ENCODE measurements at places on chromosomes 12 and 14.

DNA sequence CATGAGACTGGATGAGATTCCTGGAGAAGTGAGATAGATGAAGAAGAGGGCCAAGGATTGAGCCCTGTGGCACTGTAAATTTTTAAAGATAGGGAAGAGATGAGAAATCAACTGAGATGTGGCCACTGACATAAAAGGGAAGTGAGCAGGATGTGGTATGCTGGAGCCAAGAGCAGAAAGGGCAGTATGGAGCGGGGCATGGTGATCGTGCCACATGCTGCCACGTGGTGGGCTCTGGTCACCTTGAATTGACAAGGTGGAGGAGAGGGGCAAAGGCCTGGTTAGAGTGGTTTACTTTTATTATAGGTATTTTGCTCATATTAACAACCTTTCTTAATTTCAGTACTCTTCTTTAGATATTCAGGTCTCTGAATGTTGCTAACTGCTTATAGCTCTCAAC is 257.9 kb downstream of the NEDD1 start:
- DNase-seq = no peak

DNA sequence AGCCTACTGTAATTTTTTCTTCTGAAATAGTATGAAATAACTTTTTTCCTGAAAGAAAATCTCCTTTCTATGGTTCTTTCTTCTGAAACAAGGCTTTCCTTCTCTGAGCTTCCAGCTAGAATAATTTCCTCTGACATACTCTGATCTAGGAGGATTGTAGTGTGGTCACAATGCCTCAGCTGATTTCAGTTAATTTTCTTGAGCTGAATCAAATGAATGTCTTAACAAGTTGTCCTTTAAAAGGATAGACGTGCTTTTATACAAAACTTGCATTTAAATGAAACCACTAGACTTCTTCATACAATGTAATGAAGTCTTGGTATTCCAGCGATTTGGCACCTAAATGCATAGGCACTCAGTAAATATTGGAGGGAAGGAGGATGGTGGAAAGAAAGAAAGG is 94.4 kb downstream of the BICD1 start:
- DNase-seq = no peak

- DNase-seq = peak; percentile 79
These were observed 69.6 kb downstream of the MOK start for GRCh38 chr14:102235275-102235897.

GRCh38 chr12:68163560-68164081 is 4.1 kb upstream of the IFNG start:
- peak; percentile 49 for DNase-seq

GRCh38 chr12:94670075-94670474 is 19.7 kb upstream of the TMCC3 start:
- no peak for DNase-seq

DNA sequence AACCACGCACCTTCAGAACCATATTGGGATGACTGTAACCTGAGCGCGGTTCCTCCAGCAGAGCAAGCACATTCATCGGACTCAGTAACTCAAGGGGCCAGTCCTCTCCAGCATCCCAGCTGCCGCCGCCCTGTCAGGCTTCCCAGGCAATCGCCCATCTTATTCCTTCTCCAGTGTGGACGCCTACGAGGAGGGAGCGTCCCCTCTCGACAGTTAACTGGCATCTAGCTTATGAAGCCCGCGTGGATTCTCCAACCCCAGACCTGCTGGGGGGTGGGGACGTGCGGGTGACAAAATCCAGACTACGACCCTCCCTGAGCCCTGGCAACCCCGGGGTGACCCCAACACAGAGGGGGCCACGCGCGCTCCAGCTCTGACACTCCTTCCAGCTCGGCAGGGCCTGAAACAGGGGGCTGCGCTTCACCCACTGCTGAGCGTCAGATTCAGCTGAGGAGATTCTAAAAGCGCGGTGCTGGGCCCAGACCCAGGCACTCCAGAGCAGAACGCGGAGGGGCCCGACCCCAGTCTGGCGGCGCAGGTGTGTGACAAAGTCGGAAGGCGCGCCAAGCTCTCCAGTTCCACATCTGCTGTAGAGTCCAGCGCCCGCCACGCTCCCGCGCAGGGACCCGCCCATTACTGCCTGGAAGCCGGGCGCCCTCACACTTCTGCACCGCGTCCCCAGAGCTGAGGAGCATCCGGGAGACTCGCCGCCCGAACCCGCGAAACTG is 43.9 kb upstream of the ESR2 start:
- no peak for DNase-seq

DNA sequence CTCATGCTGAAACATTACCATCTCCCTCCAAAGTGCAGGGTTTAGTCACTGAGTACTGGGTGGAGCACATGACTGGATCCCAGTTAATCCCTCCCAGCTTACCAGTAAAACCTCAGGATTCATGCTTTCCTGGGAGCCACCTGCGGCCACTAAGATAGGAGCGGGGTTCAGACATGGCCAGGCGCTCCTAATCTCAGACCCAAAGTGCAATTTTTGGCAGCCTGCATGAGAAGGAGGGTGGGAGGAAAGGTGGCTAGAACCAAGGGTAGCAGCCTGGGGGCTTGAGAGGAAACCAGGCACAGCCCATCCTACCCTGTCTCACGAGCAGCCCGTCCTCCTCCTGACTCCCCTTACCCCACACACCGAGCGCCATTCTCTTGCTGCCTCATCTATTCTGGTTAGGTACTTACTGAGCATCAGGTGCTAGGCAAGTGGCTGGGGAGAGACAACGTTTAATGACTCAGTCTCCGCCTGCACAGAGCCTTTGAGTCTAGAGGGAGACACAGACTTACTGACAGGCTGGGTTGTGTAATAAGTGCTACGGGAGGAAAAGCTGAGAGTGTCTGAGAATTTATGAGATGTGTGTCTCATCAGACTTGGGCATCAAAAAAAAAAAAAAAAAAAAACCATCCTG is 9.9 kb downstream of the GPRC5A start:
- no peak for DNase-seq

- no peak for DNase-seq
These were observed 173.1 kb downstream of the FLRT2 start for GRCh38 chr14:85702997-85703396.

DNA sequence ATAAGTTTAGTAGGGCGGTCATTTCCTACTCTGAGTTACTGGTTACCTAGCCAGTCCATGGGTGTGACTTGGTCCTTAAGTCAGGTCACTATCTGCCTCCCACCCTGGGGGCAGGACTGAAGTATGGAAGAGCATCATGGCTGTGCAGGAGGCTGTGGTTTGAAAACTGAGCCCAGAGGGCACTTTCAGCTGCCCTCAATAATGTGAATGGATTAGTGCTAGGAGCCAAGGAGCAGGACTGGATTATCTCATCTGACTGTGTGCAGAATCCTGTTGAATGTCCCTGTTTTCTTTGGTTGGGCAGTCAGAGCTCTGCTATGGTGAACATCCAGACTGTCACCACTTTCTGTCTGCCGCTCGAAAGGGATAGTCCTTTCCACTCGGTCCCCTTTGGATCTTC is 1.6 kb downstream of the ATXN7L3B start:
- no peak for DNase-seq

DNA sequence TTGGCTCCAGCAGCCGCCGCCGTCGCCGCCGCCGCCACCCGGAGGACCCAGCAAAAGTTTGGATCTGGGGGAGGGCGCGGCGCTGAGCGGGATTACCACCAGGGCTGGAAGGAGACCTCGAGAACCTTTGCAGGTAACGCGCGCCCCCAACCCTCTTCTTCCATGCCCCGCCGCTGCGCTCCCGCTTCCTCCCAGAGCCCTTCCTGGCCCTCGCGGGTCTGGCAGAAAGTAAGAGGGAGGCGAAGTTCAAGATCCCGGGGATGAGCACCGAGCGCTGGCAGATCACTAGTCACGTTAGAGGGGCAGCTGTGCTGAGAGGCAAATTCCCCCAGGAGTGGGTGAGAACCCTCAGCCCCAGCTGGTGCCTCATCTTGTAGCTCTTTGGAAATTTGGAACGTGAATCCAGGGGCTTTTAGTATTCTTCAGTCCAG is 3.9 kb downstream of the FLRT2 start:
- DNase-seq = no peak

DNA sequence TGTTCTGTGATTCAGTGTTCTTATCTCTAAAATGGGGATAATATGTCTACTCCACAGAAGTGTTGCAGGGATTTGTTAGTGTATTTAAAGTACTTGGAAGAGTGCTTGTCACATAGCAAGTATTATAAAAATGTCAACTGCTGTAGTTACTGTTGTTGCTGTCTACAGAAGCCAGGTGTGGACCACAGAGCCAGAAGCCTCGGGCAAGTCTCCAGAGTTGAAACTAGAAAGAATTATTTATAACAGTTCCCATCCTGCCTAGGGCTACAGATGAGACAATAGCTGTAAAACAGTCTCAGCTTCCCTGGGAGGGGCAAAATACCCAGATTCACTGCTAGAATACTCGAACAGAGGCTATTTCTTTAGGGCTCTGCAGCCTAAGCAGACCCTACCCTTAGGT is 55.4 kb upstream of the FUT8 start:
- no peak for DNase-seq

DNA sequence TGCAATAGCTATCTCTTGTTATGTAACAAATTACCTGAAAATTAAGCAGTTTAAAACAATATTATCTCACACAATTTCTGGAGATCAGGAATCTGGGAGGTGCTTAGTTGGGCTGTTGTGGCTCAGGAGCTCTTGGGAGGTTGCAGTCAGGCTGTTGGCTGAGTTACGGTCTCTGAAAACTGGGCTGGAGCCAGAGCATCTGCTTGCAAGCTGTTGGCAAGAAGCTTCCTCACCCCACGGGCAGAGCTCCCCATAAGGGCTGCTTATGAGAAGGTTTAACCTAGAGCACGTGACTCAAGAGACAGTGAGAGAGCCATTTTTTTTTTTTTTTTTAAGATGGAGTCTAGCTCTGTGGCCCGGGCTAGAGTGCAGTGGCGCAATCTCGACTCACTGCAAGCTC is 346.8 kb downstream of the ATP23 start:
- DNase-seq = no peak
